ENCODE measurements at places on chromosomes 16 and 17.

GRCh38 chr16:89565506-89566372, 5.3 kb downstream of the RPL13 start:
- no peak for DNase-seq

GRCh38 chr16:30356401-30357084, 1.4 kb upstream of the CD2BP2 start:
- DNase-seq = no peak

DNA sequence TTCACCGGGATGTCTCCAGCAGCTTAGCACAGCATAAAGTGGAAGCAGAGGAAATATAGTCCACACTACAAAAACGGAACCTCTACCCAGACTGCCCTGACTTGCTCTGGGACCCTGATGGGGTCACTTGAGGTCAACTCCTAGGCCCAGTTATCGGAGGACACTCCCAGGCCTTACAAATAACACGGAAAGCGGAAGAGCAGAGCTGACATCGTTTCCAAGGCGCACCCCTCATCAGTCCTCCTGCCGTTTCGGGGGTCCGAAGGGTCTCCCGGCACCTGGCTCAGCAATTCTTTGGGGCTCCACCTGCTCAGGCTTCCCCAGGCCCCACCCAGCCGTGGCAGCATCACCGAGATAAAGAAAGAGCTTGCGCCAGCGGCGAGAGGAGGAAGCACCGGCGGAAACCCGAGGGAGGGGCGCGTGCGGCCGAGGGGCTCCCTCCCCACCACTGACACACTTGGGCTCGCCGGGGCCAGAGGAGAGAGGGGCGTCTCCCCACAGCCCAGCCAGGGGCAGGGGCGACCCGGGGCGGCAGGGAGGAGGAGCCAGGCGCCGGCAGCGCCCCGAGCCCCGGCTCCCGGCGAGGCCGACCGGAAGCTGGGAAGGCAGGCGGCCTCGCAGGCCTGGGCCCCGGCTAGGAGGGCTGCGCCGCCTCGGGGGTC, 727 bp downstream of the CORO7 start:
- no peak for DNase-seq

- DNase-seq = no peak
Measured at GRCh38 chr17:81334391-81334901, 39.3 kb upstream of the SLC38A10 start.

DNA sequence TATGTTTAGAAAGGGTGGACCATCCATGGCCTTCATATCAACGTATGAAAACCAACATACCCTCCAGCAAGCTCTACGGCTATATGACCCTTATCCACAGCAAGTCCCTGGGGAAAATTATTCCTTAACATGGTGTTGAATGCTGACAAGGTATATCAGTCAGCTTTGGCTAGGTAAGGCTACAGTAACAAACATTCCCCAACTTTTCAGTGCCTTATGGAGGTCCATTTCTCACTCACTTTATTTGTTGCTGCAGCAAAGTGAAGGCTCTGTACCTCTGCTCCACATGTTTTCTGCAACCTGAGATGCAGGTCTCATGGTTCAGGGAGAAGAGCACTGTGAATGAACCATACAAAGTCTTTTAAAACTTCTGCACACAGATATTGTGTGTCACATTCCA, 83.8 kb upstream of the TOX3 start:
- DNase-seq = no peak

GRCh38 chr16:73010150-73010676, 37.7 kb downstream of the ZFHX3 start:
- DNase-seq = peak; percentile 40

GRCh38 chr17:63150994-63151464, 185.0 kb downstream of the TANC2 start:
- DNase-seq = peak; percentile 94

DNA sequence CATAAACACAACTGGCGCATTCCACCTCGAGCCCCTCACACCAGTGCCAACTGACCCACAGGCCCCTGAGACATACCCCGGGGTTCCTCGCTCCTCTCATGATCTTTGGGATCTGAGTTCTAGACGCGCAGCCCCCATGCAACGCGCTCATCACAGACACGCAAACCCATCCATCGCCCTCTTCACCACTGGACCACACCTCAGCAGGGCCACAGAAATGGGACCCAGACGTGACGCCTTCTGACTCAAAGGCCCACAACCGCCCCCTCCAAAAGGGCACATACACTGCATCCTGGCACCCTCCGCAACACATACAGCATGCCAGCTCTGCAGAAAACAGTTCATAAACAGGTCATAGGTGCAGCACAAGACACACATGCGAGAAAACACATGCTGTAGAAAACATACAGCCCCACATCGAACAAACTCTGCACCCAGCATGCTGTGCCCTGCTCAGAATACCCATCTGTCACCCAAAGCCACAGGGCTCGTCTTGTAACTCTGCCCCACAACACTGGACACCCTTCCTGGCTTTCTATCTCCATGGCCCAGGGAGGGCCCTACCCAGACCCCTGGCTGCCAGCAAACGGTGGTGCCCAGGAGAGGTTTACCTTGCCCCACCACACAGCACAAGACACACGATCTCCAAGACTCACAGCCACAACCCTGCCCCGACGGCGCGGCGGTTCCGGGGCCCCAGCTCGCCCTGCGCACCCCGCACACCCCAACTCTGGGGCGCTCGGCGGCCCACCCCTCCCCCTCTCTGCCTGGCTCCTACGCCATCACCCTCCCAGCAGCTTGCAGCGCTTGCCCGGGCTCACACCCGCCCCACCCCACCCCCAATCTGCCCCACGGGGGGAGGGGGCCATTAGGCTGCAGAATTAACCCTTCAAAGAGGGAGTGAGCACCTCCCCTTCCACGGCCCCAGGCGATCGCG, 887 bp downstream of the ZBTB4 start:
- no peak for DNase-seq

DNA sequence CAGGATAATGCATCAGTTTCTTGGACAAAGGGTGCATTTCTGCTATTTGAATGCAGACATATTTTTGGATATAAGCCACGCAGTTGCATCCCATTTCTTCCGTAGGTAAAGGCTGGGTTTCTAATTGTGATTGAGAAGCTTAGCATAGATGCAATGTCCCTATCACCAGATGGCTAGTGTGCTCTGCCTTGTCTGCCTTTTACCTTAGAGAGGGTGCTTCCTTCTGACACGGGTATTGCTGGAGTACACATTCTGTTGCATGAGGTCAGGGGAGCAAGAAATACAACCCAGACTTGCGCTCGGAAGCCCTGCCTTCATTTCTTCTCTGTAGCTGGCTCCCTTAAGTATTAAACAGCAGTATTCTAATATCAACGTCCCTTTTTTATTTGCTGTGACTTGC, 337.4 kb downstream of the WWOX start:
- DNase-seq = no peak

- DNase-seq = no peak
Measured at GRCh38 chr17:33858682-33859081, 396.4 kb upstream of the CCL2 start.

DNA sequence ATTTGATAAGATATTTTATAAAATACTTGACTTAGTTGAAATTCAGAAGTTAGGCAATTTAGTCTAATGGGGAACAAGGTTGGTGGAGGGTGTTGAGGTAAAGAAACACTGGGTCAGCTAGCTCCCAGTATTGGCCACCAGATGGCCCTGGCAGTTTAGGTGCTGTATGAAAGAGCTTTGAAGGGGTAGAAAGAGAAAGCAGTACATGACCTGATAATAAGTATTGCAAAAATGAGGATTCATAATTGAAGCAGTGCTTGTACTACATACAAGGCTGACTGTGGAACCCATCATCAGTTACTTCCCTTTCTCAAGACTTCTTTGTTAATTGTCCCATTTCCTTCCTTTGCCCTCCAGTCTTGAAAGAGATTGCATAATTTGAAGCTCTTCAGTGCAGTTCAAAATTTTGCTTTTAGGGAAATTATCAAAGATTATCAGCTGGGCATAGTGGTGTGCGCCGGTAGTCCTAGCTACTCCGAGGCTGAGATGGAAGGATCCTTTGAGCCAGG, 29.4 kb downstream of the TANC2 start:
- peak; percentile 4 for DNase-seq

- DNase-seq = no peak
Measured at GRCh38 chr17:75843577-75844529, at the start of gene UNC13D. UNC13D (minus strand) TSS chr17:75844404; CDS start chr17:75844337, 67 bp downstream.

- no peak for DNase-seq
Measured at GRCh38 chr16:89357055-89357816, 133.1 kb downstream of the ANKRD11 start.

DNA sequence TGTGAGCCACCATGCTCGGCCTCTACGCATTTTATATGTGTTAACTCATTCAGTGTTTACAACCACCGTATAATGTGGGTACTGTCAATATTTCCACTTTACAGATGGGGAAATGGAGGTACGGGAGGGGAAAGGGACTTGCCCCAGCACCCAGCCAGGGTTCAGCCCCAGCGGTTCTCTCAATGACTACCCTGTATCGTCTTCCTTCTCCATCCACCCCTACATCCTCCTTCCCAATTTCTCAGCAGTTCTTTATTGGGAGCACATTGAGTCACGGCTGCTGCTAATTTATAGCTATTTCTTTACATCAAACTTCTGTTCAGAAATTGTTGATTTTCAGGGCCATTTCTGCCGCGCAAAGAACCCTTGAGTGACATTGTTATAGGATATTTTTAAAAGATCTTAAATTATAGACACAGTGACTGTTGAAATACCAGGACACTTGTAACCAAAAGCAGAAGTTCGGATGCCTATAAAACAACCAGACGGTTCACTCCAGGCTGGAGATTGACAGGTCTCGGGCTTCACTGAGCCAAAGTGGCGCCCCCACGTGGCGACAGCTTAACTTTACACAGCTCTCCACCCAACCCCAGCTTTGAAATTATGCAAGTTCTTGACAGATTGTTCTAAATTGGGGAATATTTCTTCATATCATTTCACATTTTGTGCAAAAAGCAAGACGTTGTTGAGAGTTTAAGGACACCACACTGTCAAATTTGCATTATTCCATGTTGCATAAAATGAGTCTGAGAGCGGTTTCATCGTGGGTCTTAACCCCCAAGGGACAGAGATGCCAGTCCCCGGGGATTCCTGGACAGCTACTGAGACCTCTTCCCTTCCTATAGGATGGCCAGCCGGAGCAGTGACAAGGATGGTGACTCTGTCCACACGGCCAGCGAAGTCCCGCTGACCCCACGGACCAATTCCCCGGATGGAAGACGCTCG, 11.8 kb downstream of the SYT17 start:
- no peak for DNase-seq

DNA sequence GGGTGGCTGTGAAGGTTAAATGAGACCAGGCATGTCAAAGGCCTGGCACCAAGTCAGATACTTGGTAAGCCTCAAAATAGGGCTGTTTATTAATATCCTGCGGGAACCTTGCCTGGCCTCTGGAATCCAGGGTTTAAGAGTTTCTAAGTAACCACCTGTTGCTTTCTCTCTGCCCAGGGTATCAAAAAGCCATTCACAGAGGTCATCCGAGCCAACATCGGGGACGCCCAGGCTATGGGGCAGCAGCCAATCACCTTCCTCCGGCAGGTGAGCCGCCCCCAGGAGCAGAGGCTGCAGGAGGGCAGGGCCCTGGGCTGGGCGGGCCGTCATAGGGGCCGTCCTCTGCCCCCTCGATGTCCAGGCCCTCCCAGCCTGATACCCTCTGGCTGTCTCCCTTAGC, 13.3 kb downstream of the GPT2 start:
- no peak for DNase-seq

DNA sequence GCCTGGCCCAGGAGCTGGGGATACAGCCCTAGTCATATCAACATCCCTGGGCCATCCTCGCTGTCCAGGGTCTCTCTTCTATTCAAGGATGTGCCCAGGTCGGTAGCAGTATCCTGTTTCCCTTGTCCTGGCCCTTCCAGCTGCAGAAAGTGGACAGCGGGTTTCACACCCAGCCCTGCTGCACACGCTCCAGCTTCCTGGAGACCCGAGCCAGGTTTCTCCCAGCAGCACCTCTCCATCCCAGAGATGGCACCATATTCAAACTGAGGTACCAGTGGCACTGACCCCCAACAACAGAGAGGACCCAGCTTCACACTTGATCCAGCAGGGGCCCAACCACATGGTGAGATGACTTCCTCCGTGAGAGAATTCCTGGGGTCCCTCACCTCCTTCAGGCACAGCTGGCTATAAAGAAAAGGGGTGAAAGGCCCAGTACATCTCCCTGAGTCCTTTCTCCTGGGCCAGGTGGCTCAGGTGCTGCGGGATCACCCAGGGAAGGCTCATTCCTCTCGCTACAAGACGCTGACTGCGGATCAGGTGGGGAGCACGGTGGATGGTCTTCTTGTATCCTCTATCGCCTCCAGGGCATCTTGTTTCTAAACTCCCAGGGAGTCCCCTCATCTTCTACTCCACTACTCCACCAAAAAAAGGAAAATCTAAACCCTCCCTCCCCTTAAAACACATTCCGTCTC, 1.4 kb downstream of the CUEDC1 start:
- DNase-seq = no peak

All from NCI-H524 treated with DMSO at 0.1 percent for 48 hours (cell line).